ENCODE measurements at places on chromosomes 16 and 17.

DNA sequence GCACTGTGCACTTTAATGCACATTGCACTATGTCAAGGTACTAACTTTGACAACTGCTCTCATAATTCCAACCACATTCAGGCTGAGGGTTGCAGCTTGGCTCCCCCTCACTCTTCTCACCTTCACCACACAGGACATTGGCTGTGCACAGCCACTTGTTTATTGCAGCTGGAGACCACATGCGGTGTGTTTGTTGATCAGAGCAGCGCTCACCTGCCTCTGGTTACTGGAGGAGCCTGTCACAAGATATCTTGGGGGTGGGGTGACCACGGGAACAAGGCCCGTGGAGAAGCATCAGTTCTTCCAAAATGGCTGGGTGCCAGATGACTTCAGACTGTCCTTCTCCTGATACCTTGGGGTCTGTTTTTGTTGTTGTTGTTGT, 10.6 kb upstream of the CCL5 start:
- DNase-seq = no peak

GRCh38 chr17:79070266-79070880, 4.3 kb upstream of the ENGASE start:
- no peak for DNase-seq

GRCh38 chr17:41026715-41027471, at the start of gene KRTAP1-5:
KRTAP1-5 (minus strand) TSS chr17:41027208; CDS start chr17:41027155, 53 bp downstream.
- DNase-seq = no peak

DNA sequence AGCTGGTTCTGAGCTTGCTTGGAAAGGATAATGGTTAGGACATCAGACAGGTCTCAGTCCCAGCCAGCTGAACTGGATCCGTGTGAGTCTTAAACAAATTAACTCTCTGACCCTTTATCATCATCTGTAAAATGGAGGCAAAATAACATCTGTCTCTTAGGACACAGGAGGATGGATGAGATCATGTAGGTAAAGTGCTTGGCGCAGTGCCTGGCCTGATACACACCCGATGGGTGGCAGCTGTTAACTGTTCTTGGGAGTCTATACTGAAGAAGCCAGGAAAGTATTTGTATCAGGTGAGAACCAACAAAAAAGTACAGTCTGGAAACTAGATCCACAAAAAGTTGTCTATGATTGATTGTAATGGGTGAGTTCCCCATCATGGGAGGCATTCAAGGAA, 188.6 kb downstream of the C16orf78 start:
- no peak for DNase-seq

GRCh38 chr16:27347930-27348685, 34.3 kb downstream of the IL4R start:
- no peak for DNase-seq
